ENCODE measurements at places on chromosomes 7 and 10. TPM values are rescaled to one million over a fixed set of nuclear protein-coding genes. Genes with fewer than 3 reads are reported as not detected.

DNA sequence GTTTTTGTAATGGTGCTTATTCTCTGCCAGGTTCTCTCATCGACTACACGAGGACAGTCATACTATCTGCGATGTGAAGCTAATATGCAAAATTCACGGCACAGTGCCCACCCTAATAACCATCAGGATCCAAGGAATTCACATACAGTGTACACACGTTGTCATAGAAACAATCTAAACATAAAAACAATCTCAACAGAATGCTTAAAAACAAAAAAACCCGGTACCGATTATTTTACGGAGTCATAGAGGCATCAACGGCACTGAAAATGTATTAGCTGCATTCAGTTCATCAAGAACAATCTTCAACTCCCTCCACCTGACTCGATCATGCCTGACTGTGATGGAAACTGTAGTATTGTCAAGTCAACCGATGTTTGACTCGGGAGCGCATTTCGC, 628 bp downstream of the MRPS33 start:
- DNase-seq, result no peak

DNA sequence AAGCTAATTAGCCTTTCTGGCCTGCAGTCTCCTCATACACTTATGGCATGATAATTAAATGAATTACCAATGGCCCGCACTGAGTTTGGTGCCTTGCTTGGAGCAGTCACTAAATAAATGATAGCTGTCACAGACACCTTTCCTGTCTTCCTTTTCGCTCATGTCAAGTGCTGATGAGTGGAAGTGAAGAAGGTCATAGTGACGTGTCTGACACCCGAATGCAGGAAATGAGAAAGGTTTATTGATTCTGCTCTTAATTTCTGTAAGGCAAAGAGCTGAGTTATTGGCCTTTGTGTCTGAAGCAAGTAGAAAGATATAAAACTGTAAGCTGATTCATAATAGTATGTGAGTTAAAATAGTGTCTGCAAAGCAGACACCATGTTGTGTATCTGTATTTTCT, 13.2 kb upstream of the ESYT2 start:
- no peak for DNase-seq

- DNase-seq, result no peak
These were observed 71.1 kb upstream of the TFEC start for GRCh38 chr7:116101704-116102103.

The NANOS1 gene
- 0.19 TPM for total RNA-seq

The TECPR1 gene
- total RNA-seq, result 20.3 TPM

The CALN1 gene
- not detected for total RNA-seq

DNA sequence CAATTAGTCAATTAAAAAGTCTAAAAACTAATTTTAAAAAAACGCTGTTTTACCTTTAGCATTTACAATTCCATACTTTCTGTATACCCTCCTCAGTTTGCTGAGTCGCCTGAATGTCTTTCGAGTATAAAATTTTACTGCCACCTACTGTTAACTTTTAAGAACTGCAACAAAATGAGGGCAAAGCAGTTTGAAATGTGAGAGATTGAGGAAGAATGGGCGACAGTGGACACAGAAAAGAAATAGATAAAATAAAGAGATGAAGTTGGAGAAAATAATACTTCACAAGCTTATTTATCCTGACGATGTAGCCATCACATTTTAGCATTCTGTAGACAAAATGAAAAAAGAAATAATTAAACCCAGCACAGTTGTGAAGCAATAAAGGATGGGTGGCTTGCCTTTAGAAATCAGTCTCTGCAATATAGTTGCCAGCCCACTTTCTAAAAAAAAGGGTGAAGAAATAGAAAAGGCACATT, 110.8 kb upstream of the PTN start:
- DNase-seq, result no peak

DNA sequence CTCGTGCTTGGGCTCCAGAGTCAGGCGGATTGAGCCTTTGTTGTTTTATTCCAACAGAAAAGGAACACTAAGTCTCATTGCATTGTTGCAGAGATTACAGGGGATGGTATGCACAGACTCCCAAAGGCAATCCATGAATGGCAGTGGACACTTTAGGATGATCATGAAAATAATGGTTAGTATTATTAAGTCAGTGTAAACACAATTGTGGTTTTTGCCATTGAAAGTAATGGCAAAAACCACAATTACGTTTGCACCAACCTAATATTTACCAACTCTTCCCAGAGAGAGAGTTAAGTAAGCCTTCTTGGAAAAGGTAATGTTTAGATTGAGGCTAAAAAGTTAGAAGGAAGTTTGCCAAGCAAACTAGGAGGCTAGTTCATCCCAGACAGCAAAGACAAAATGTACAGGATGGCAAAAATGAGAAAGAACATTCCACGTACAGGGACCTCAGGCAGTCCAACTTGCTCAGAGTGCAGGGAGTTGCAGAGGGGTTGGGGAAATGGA, 72.9 kb upstream of the AMPH start:
- DNase-seq, result no peak

- no peak for DNase-seq
These were observed 48.1 kb upstream of the TAS2R16 start for GRCh38 chr7:123043642-123044041.

GRCh38 chr10:113983552-113983951, 60.1 kb upstream of the ADRB1 start:
- DNase-seq, result no peak

GRCh38 chr7:25716421-25716820, 435.6 kb upstream of the NFE2L3 start:
- DNase-seq, result no peak

The ZP3 gene
- total RNA-seq, result 4.1 TPM

GRCh38 chr10:121418126-121418777, 180.0 kb downstream of the FGFR2 start:
- no peak for DNase-seq

The MRPS24 gene
- 121 TPM for total RNA-seq

- DNase-seq, result no peak
These were observed 80.0 kb downstream of the ZNF277 start for GRCh38 chr7:112286250-112287086.

- DNase-seq, result no peak
These were observed 373 bp downstream of the PAXIP1 start for GRCh38 chr7:155002411-155003091.

DNA sequence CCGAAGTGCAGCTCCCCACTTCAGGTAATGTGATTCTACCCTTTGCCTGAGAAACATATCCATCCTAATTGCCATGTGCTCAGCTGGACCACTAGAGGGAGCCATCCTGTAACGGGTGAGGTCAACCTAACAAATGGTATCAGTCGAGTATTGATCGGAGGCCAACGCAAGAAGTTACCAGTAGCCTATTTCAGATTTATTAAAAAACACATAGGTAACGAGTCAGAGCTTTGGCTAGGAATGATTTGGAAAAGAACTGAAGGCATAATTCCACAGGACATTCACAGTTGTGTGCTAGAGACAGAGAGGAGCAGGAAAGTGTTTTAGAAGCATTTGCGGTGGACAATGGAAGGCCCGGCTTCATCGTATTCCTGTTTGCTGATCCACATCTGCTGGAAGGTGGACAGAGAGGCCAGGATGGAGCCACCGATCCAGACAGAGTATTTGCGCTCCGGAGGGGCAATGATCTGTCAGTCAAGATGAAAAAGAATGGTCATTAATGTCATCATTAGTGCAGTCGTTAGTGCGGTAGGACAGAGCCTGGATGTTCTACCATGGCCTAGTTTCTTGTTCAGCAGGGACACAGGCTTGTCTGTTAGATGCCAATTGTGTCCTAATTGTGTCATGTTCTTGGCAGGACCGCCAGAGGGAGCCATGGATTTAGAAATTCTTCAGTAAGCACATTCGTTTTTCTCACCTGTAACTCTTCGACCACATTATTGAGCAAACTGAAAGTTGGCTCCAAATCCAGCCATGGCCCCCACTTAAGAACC, 17.5 kb downstream of the ACTA2 start:
- no peak for DNase-seq

DNA sequence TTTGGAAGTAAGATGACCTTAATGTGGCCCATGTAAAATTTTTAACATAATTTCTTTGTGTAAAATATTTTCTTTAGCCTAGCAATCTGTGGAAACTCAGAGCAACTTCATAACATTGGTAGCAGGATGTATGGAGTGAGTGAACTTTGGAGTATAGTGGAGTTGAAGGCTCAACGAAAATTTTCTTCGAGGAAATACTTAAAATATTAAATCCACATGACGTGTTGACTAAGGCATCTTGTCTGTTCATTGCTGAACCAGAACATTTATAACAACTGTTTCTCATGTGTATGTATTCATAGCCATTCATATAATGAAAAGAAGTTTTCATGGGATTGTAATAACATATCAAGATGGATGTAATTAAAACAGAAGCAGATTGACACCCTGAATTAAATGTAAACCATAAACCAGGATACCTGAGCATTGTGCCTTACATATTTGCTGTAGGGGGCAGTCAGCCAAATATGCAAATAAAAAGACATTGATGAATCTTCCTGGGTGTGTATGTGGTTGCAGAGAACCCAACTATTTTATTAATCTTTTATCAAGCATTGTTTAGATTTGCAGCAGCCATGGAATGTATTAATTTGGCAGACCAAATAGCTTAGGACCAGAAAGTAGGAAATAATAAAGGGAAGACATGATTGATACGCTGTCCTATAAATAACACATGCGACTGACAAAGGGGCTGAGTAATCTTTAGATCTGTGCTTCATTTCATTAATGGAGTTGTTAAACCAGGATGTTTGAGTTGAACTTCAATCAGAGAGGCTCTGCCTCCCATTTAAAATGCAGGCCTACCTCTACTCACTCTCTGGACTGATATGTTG, 11.5 kb downstream of the AUTS2 start:
- no peak for DNase-seq

DNA sequence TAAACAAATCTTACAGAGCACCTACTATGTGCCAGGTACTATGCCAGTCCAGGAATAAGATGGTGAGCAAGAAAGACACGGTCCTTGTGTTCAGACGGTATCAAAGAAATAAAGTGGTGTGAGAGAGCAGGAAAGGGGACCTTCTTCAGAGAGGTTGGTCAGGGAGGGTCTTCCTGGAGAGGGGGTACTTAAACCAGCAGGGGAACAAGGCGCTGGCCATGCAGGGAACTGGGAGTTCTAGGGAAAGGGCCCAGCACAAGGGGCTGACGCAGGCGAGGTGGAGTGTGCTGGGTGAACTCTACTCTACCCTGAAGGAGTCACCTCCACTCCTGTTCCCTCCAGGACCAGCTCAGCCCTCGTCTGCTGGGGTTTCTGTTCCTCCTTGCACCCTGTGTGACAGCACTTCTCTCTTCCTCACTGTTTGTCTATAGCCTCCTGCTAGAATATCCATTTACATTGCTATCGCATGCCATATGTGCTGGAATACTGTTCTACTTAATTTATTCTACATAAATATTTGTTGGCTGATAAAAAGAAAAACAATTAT, 73.5 kb downstream of the AOAH start:
- no peak for DNase-seq

DNA sequence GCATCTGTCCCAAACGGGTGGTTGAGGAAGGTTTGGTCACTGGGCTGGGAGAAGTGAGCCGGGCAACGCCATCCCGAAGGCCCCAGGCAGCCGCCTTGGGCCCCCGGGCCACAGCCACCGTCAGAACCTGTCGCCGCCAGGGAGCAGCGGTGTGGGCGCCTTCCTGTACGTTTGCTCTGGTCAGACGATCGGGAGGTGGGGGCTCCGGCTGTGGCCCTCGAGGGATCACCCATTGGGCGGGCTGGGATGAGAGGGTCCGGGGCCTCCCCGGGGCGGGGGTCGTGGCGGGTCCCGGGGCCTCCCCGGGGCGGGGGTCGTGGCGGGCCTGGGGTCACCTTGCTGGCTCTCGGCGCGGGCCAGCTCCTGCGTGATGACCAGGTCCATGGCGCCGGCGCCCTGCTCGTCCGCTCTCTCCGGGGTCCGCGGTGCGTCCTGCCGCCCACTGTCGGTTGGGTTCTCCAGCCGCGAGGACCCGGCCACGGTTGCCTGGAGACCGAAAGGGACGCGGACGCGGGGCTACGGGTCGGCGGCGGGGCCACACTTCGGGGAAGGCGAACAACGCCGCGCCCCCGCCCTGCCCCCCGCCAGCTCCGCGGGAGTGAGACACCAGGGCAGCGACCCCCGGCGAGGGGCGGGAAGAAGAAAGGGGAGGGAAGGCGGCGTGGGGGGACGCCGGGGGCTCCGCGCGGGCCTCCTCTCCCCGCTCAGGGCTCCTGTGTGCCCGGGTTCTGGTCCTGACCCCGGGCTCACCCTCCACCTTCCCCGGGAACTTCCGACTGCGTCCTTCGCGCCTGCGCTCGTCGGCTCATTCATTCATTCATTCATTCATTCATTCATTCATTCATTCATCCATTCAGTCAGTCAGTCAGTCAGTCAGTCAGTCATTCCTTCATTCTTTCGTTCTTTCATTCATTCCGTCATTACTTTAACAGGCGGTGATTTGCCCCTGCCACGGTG, at the start of gene CFAP46:
Gene CFAP46, minus strand, starts transcription at position 470 of the 957 bp plus-strand sequence. Its CDS starts 86 bp downstream, at position 384.
- DNase-seq, result no peak

GRCh38 chr7:101128040-101128834, 1.3 kb downstream of the SERPINE1 start:
- no peak for DNase-seq

GRCh38 chr7:152521420-152522337, 85.9 kb upstream of the KMT2C start:
- no peak for DNase-seq

GRCh38 chr10:12513775-12514673, 164.7 kb downstream of the CAMK1D start:
- no peak for DNase-seq

The LRRN3 gene
- total RNA-seq, result 0.23 TPM

The CALU gene
- total RNA-seq, result 45.8 TPM

- no peak for DNase-seq
These were observed 1.7 kb downstream of the PGAM1 start for GRCh38 chr10:97427571-97428179.

The NPC1L1 gene
- not detected for total RNA-seq

- DNase-seq, result no peak
These were observed 28.9 kb upstream of the VSIR start for GRCh38 chr10:71802235-71802634.

The BCL7B gene
- total RNA-seq, result 55.3 TPM

DNA sequence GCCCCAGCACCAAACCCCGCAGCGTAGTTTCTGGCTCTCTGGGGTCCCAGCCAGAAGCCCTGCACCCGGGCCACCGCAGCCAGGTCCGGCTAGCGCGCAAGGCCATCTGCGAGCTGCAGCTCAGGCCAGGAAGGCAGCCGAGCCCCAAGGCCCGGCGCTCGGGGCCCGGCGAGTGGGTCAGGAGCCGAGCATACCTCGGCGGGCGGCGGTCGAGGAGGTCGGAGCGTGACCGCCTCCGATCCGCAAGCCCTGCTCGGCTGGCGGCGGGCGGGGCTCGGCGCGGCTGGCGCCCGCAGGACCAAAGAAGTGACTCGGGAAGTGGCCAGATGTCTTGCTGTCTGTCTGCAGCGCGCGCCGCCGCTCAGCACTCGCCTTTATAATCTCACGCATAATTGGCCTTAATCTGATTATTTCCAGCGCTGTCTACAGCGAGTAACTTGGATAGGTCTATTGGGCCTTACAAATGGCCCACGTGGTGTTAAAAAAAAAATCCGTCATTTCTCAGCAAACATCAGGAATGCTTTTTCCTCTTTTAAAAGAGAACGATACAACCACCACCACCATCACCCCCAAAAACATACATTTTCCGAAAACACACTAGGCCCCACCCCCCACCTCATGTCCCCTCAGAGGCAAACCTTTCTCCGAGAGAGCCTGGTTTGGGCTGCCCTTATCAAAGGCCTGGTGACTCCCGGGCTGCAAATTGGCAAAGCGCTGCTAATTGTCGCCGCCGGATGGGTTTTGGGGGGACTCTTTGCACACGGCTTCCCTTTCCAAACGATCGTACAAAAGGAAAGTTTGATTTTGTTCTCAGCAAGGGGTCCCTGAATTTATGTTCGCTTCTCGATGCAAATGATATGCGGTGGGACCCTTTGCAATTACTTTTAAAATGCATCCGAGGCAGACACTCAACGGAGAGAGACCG, at the start of gene DRGX:
Gene DRGX, minus strand, starts transcription at position 349 of the 925 bp plus-strand sequence. CDS start 649 bp downstream, outside the sequence.
- no peak for DNase-seq

The HOXA5 gene
- total RNA-seq, result 3.6 TPM

- no peak for DNase-seq
These were observed 28.0 kb downstream of the SEPTIN7 start for GRCh38 chr7:35828817-35829216.
